ENCODE measurements at places on chromosomes 4 and X.

DNA sequence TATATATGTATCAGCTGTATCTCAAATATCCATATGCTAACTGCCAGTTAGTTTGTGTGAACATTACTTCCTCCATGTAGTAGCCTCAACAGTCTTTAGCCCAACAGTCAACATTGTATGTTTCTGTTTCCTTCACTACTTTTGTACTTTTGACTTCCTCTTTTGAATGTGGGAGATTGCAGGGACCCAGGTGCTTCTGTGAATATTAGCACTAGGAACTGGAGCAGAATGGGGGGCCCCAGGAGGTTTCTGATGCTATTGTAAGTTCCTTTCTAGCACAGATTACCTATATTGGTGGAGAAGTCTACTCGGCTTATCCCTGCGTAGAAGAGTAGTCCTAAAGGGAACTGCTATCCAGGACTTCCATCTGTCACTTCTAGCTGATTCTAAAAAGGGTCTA lies 2.3 kb downstream of the PLAC8 start:
- peak; percentile 86 for DNase-seq
- H3K27me3 ChIP-seq = no peaks in the 10 kb centered on the region

DNA sequence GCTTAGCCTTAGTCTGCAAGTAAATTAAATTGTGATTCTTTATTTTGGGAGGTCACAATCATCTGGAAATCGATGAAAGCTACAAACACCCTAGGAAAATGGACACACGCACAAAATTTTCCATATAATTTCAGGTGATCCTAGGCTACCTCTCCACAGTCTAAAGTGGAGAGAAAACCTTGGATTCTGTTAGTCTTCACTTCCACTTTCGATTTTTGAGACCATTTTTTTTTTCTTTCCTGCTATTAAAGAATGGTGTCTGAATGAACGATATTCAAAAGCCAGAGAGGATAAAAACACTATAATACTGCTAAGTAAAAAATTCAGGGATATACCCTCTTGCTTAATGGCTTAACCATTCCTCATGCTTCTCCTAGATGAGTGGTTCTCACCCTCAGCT lies 1.7 kb downstream of the FBXL5 start:
- peak; percentile 17 for DNase-seq
- peak overlapping the region; percentile 87 for H3K4me3 ChIP-seq
- H3K27ac ChIP-seq = peak overlapping the region; percentile 97
- no peaks in the 10 kb centered on the region for H3K27me3 ChIP-seq

DNA sequence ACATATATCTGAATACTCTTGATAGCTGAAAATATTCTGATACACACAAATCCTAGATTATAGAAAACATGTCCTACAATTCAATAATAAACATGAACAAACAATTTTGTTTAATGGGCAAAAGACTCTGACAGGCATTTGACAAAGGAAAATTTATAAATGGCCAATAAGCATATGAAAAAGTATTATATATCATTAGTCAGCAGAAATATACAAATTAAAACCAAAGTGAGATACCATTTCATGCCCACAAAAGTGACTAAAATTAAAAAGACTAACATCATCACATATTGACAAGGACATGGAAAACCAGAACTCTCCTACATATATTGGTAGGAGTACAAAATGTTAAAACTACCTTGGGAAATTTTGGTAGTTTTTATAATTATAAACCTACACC lies 2.7 kb upstream of the MAPK10 start:
- no peaks in the 10 kb centered on the region for H3K36me3 ChIP-seq
- H3K27me3 ChIP-seq = no peaks in the 10 kb centered on the region
- H3K4me3 ChIP-seq = no peak overlapping the region
- H3K4me1 ChIP-seq = peaks cover 10% of the 10 kb centered on the region
- H3K27ac ChIP-seq = no peak overlapping the region
- DNase-seq = no peak

- no peaks in the 10 kb centered on the region for H3K4me1 ChIP-seq
- no peaks in the 10 kb centered on the region for H3K27me3 ChIP-seq
- H3K4me3 ChIP-seq = no peak overlapping the region
- H3K36me3 ChIP-seq = no peaks in the 10 kb centered on the region
- DNase-seq = peak; percentile 77
Measured at GRCh38 chr4:81069706-81070331, 39.3 kb downstream of the BMP3 start.

DNA sequence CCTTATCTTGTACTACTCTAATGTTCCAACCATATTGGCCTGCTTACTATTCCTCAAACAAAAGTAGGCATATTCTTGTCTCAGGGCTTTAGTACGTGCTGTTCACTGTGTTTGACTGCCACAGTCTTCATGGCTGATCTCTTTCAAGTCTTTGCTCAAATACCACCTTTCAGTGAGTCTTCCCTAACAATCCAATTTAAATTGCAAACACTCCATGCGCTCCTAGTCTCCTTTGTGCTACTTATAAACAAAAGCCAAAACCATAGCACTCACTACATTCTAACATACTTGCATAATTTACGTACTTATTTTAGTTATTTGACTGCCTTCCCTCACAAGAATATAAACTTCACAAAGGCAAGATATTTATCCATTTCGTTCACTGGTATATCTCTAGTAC lies 1.7 kb upstream of the ART3 start:
- H3K36me3 ChIP-seq = no peaks in the 10 kb centered on the region
- H3K4me1 ChIP-seq = no peaks in the 10 kb centered on the region
- no peak overlapping the region for H3K4me3 ChIP-seq
- H3K27ac ChIP-seq = no peak overlapping the region
- no peak for DNase-seq

- H3K27me3 ChIP-seq = no peaks in the 10 kb centered on the region
- H3K4me3 ChIP-seq = no peak overlapping the region
- no peaks in the 10 kb centered on the region for H3K4me1 ChIP-seq
- no peak overlapping the region for H3K27ac ChIP-seq
- no peaks in the 10 kb centered on the region for H3K36me3 ChIP-seq
Measured at GRCh38 chrX:2251211-2251610, 249.6 kb downstream of the DHRSX start.

GRCh38 chr4:100960232-100960631 lies 387.1 kb downstream of the PPP3CA start:
- H3K4me1 ChIP-seq = no peaks in the 10 kb centered on the region
- no peak overlapping the region for H3K4me3 ChIP-seq
- no peaks in the 10 kb centered on the region for H3K27me3 ChIP-seq
- H3K36me3 ChIP-seq = no peaks in the 10 kb centered on the region
- DNase-seq = no peak
- no peak overlapping the region for H3K27ac ChIP-seq

- no peaks in the 10 kb centered on the region for H3K4me1 ChIP-seq
- H3K27ac ChIP-seq = no peak overlapping the region
- peaks cover 2% of the 10 kb centered on the region for H3K36me3 ChIP-seq
- DNase-seq = no peak
- H3K4me3 ChIP-seq = no peak overlapping the region
Measured at GRCh38 chrX:129798888-129799287, 19.1 kb downstream of the SASH3 start.

DNA sequence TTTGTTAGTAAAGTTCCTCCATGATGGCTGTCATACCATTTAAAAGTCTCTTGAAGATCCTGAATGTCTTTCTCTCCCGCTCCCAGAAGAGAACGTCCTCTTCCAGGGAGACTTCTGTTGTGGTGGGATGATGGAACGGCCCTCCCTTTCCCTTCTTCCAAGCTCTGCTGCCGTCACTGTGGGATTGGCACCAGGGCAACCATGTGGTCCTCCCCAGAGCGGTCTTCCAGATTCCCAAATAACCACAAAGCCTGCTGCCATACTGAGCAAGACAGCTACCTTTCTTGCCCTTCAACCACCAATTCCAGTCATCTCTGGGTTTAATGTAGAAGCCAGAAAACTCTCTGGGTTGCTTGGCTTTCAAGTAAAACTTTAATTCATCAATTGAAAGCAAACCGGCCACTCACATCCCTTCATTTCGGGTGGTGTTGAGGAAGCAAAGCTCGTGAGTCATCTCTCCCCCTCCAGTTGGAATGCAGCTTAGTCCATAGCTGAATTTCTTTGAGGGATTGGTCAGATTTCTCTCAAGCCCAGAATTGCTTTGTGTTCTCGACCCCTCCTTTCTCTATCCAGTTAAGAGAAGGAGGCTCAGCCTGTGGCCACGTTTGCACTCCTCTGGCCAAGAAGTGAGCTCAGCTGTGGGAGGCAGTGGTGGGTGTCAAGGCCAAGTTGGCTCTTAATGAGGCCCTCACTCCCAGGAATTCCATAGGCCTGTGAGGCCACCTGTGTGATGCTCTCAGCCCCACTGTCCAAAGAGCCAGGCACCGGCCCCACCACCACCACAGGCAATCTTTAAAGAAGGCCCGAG lies 36.9 kb downstream of the FHDC1 start:
- H3K27me3 ChIP-seq = no peaks in the 10 kb centered on the region
- H3K4me3 ChIP-seq = no peak overlapping the region
- no peak overlapping the region for H3K27ac ChIP-seq
- H3K36me3 ChIP-seq = no peaks in the 10 kb centered on the region

GRCh38 chr4:1052231-1052671 lies 40.8 kb downstream of the FGFRL1 start:
- peaks cover 11% of the 10 kb centered on the region for H3K4me1 ChIP-seq
- no peak overlapping the region for H3K4me3 ChIP-seq
- H3K27me3 ChIP-seq = no peaks in the 10 kb centered on the region
- DNase-seq = no peak

DNA sequence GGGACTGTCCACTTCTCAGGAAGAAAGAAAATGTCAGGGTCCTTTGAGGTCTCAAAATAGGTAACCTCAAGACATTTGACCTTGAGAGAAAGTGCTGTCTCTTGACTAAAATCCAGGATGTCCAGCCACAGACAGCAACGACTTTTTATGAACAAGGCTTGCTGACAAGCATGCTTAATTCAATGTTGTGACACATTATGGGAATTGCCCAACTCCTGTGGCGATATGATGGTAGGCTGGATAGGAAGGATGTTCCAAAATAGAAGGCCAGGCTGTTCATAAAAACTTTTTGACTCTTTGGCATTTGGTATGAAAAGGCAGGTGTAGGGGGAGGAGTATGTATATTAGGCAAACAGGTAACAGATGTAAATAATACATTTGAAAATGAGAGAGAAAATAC lies 50.8 kb upstream of the EDNRA start:
- H3K36me3 ChIP-seq = no peaks in the 10 kb centered on the region
- no peaks in the 10 kb centered on the region for H3K27me3 ChIP-seq
- no peak overlapping the region for H3K27ac ChIP-seq
- H3K4me3 ChIP-seq = no peak overlapping the region
- H3K4me1 ChIP-seq = no peaks in the 10 kb centered on the region
- no peak for DNase-seq

DNA sequence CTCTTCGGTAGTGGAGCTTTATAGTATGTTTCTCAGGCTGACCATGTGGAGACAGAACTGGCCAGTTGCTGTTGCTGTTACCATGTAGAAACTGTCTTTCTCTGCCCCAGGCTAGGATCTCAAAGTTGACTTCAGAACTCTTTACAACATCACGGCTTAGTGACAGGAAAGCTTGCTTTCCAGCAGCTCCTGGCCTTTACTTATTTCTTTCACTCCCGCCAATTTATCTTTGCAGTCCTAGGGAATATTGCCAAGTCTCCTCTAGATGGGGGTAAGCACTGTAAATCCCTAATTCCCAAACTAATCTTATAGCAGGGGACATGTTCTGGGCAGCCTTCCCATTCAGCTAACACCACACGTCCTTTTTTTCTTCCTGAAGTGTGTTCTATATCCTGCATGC lies 631.6 kb downstream of the SPRY1 start:
- DNase-seq = no peak
- no peaks in the 10 kb centered on the region for H3K36me3 ChIP-seq
- no peak overlapping the region for H3K27ac ChIP-seq
- H3K4me3 ChIP-seq = no peak overlapping the region

DNA sequence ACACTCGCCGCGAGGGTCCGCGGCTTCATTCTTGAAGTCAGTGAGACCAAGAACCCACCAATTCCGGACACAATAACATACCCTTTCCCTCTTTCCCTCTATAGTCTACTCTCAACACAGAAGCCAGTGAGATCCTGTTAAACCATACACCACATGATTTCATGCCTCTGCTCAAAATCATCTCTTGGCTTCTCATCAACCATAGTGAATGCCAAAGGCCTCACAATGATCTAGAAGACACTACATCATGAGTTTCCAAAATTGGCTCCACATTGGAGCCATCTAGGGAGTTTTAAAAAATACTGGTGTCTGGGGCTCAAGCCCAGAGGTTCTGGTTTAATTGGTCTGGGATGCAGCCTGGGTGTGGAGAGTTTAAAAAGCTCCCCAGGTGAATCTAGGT lies 124.5 kb downstream of the EFNB1 start:
- no peak overlapping the region for H3K4me3 ChIP-seq
- H3K27ac ChIP-seq = no peak overlapping the region
- H3K4me1 ChIP-seq = no peaks in the 10 kb centered on the region
- no peaks in the 10 kb centered on the region for H3K27me3 ChIP-seq

DNA sequence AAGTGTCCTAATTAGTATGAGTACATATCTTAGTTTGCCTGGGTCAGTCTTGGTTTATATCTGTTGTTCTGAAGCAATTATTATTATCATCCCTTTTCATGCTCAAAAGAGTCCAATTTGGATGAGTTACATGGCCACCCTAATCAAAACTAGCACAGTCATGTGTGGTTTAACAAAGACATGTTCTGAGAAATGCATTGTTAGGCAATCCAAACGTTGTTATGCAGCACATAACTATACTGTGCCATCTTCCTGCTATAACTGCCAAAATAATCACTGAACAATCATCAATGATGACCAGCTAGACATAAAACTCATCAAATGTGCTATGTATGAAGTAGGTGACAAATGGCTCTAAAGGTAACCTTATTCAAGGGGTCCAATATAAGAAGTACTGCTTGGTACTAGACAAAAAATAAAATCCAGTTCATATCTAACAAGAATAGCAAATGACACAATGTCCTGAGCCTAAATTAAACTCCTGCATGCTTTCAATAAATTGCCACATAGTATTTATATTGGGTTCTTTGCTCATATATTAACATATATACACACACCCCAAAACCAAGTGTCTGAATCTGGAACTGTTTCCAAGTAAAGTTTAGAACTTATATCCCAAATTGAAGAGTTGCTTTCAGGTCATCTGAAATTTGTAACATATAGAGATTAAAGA lies 41.9 kb downstream of the CNOT6L start:
- no peaks in the 10 kb centered on the region for H3K4me1 ChIP-seq
- peak overlapping the region; percentile 1 for H3K27ac ChIP-seq
- H3K27me3 ChIP-seq = no peaks in the 10 kb centered on the region
- H3K4me3 ChIP-seq = no peak overlapping the region
- DNase-seq = no peak

- H3K27ac ChIP-seq = no peak overlapping the region
- no peaks in the 10 kb centered on the region for H3K36me3 ChIP-seq
- no peaks in the 10 kb centered on the region for H3K4me1 ChIP-seq
- no peak overlapping the region for H3K4me3 ChIP-seq
Measured at GRCh38 chr4:182384631-182385091, 141.5 kb downstream of the TENM3 start.

DNA sequence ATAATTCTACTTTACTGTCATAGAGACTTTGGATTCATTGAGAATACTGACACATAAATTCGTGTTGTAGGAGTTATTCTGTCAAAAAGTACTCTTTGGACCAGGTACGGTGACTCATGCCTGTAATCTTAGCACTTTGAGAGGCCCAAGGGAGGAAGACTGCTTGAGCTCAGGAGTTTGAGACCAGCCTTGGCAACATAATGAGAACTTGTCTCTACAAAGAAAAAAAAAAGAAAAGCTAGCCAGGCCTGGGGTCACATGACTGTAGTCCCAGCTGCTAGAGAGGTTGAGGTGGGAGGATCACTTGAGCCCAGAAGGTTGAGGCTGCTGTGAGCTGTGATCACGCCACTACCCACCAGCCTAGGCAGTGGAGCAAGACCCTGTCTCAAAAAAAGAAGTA lies 54.9 kb downstream of the WDR19 start:
- DNase-seq = no peak
- H3K27ac ChIP-seq = no peak overlapping the region
- H3K4me1 ChIP-seq = no peaks in the 10 kb centered on the region

Measured in B cell (primary cell).